Right renal pelvis (tissue), 4 donors: ENCODE measurements at places on chromosomes 3 and 15. TPM values are rescaled to one million over a fixed set of nuclear protein-coding genes. Genes with fewer than 3 reads are reported as not detected.

The P2RY13 gene
- 1.9 TPM for polyA plus RNA-seq

The ITIH1 gene
- polyA plus RNA-seq: not detected

The HIGD2B gene
- not detected for polyA plus RNA-seq

The SERP1 gene
- polyA plus RNA-seq: 140 TPM

The RASL12 gene
- polyA plus RNA-seq: 8.6 TPM

The UBAP1L gene
- 3.0 TPM for polyA plus RNA-seq

The FOXB1 gene
- 0.09 TPM for polyA plus RNA-seq

The OR5H6 gene
- polyA plus RNA-seq: not detected

The CYP11A1 gene
- polyA plus RNA-seq: 0.57 TPM

The SLC9A9 gene
- polyA plus RNA-seq: 6.1 TPM

The SEMA3B gene
- polyA plus RNA-seq: 91.7 TPM

The HRH1 gene
- polyA plus RNA-seq: 2.3 TPM

The LINGO1 gene
- 15.8 TPM for polyA plus RNA-seq

The MRAS gene
- polyA plus RNA-seq: 31.4 TPM

The ZMYND10 gene
- polyA plus RNA-seq: 3.6 TPM

The WDR93 gene
- 2.4 TPM for polyA plus RNA-seq

The PLSCR5 gene
- polyA plus RNA-seq: not detected

The CHRD gene
- polyA plus RNA-seq: 13.2 TPM

The CYP8B1 gene
- 0.82 TPM for polyA plus RNA-seq

The GP9 gene
- 2.4 TPM for polyA plus RNA-seq

The ANKRD63 gene
- polyA plus RNA-seq: not detected

The GHRL gene
- 4.3 TPM for polyA plus RNA-seq

The INSYN1 gene
- 20.1 TPM for polyA plus RNA-seq

The COL7A1 gene
- polyA plus RNA-seq: 17.3 TPM

The RHOV gene
- 2.6 TPM for polyA plus RNA-seq

The GMPS gene
- polyA plus RNA-seq: 75.0 TPM

The CHRFAM7A gene
- 2.5 TPM for polyA plus RNA-seq

The GMNC gene
- 6.8 TPM for polyA plus RNA-seq

The RNF168 gene
- polyA plus RNA-seq: 12.8 TPM

The GOLGA8J gene
- 0.69 TPM for polyA plus RNA-seq

The LRTM1 gene
- polyA plus RNA-seq: not detected

The SLCO3A1 gene
- polyA plus RNA-seq: 14.0 TPM

The GCSAM gene
- polyA plus RNA-seq: 1.8 TPM

The LAMB2 gene
- polyA plus RNA-seq: 359 TPM

The DNAH12 gene
- 1.1 TPM for polyA plus RNA-seq

The CYP1A2 gene
- 0.08 TPM for polyA plus RNA-seq

The FAN1 gene
- polyA plus RNA-seq: 32.3 TPM

The ATP2B2 gene
- polyA plus RNA-seq: 0.38 TPM

The KCNMB2 gene
- 27.4 TPM for polyA plus RNA-seq

The SLC22A13 gene
- polyA plus RNA-seq: 3.1 TPM

The OXTR gene
- polyA plus RNA-seq: 0.80 TPM

The CCNL1 gene
- 146 TPM for polyA plus RNA-seq

The SPINK8 gene
- polyA plus RNA-seq: not detected

The LEO1 gene
- 34.7 TPM for polyA plus RNA-seq

The CHAC1 gene
- 3.2 TPM for polyA plus RNA-seq

The PRR20G gene
- not detected for polyA plus RNA-seq

The ARHGAP11A gene
- 32.9 TPM for polyA plus RNA-seq

The TUSC7 gene
- not detected for polyA plus RNA-seq

The LMAN1L gene
- 0.10 TPM for polyA plus RNA-seq

The GPR176 gene
- polyA plus RNA-seq: 17.7 TPM

The ITGA11 gene
- 5.4 TPM for polyA plus RNA-seq

The ZNF860 gene
- 2.8 TPM for polyA plus RNA-seq

The SNURF gene
- polyA plus RNA-seq: 4.9 TPM

The CMC1 gene
- 27.6 TPM for polyA plus RNA-seq

The UCN2 gene
- 0.60 TPM for polyA plus RNA-seq

The OCA2 gene
- polyA plus RNA-seq: 8.7 TPM

The LRRC49 gene
- polyA plus RNA-seq: 20.6 TPM

The IL17RB gene
- polyA plus RNA-seq: 13.4 TPM

The SLC6A1 gene
- polyA plus RNA-seq: 0.98 TPM
